ENCODE measurements at places on chromosomes 12 and 14.

- no peak for DNase-seq
These were observed 505.1 kb upstream of the TMEM132C start for GRCh38 chr12:127761880-127762279.

- no peak for DNase-seq
These were observed 21.9 kb upstream of the CERS5 start for GRCh38 chr12:50188875-50189575.

DNA sequence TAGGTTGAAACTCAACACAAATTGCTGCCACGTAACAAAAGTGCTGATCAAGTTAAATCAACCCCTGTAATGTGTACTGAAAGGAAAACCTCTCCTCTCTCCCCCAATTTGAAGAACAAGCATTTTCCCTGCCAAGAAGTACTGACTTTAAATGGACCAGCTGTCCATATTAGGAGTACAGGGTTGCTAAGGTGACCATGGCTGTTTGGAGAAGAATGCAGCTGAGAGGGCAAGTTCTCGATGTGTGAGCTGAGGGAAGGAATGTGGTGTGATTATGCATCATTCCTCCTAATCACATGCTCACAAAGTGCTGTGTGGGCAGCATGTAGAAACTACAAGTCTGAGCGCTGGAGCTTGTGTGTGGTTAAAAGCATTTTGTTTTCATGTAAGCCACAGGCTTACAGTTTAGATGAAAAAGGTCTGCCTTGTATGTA is 50.9 kb upstream of the CCT2 start:
- no peak for DNase-seq

DNA sequence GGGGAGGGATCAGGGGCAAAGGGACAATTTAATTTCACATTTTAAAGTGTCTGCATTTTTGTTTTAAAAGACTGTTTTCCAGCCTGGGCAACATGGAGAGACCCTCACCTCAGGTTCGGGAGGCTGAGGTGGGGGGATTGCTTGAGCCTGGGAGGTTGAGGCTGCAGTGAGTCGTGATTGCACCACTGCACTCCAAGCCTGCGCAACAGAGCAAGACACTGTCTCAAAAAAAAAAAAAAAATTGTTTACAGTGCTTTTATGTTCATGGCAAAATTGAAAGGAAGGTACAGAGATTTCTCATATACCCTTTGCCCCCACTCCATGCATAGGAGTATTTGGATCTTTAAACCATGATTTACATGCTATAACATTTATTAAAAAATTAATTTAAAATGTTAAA is 16.4 kb upstream of the HVCN1 start:
- no peak for DNase-seq

DNA sequence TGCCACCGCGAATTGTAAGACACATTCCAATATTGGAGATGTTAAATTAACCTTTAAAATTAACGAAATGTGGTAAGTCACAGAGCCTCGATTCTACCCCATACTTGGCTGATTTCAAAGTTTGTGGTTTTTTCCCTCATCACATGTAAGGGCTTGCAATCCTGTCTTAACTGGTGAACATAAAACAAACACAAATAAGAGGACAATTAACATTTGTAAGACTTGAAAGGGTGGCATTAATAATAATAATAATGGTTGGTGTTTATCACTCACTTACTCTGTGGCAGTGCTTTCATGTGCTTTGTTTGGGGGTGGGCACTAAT is 26.6 kb downstream of the PPFIBP1 start:
- DNase-seq, result no peak

- DNase-seq, result no peak
These were observed 12.5 kb downstream of the CKB start for GRCh38 chr14:103509864-103510723.

GRCh38 chr12:52473768-52474167 is at the start of gene KRT6C:
Gene KRT6C, minus strand, starts transcription at chr12:52473805. Its CDS starts 68 bp downstream, at chr12:52473737.
- DNase-seq, result no peak

GRCh38 chr12:82554529-82554928 is 132.2 kb upstream of the TMTC2 start:
- DNase-seq, result no peak

- DNase-seq, result no peak
These were observed 5.3 kb upstream of the LRRC10 start for GRCh38 chr12:69616025-69616424.
